Calu3 (cell line): ENCODE measurements at places on chromosomes 1 and 21.

DNA sequence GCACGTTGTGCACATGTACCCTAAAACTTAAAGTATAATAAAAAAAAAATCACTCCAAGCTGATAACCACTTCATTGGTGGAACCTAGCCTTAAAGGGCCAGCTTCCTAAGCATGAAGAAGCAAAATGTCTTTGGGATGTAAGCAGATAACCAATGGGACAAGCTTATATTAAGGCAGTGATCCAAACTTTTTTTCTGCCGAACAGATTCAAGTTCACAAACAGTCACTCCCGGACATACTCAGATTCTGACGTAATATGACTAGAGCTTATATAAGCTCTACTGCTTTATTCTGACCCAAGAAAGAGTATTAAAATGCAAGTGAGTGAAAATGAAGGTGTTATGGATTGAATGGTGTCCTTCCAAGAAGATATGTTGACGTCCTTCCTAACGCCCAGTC, 44.9 kb upstream of the HIVEP3 start:
- DNase-seq, result no peak

DNA sequence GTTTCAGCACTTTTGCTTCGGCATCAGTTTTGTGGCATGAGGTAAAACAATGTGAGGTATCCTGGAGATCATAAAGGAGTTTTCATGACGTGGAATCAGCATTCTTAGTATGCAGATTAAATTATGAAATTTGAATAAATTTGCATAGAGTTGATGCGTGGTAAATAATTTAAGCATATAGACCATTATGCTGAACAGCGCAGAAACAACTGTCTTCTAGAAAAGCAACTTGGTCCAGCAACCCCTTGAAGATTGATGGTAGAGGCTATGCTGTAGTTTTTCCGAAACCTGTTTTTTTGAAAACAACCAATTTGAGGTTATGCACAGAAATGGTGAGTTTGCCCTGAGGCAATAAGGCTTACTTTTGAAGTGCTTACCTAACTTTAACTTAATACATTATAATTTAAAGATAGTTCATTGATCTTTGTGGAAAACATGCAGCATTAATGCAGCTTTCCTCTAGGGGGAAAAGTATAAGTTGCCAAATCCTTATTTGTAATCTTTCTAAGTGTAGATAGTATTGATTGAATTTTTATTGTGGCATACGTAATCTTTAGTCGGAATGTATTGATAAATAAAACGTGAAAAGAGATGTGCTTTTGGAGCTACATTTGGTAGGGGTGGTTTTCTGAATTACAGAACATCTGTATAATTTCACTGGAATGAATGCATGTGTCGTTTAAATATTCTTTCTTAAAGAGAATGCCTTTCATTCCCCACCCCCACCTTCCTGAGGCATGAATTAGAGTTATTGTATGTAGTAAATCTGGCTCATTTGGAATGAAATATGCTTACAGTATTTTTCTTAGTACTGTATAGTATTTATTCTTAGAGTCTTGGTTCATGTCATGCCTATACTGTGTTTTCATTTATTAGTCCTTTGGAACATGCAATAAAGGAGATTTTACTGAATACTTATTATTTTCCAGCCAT, 3.8 kb downstream of the PRDM2 start:
- DNase-seq, result no peak

GRCh38 chr1:208265525-208265924, 21.3 kb upstream of the PLXNA2 start:
- no peak for DNase-seq

DNA sequence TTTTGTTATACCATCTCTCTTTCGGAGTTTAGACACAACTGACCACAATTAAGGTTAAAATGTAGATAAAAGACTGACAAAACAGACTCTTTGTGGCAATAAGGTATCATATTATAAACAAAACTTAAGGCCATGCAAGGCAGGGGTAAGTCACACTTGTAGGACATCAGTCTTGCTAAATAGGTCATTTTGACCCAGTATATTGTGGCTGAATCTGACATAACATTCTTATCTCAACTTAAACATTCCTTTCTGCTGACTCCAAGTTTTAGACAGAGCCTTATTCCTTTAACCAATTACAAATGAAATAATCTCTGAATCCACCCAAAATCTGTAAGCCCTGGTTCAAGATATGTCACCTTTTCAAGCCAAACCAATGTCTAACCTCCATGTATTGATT, 733.4 kb upstream of the B3GALT2 start:
- DNase-seq, result no peak

- no peak for DNase-seq
These were observed 445 bp upstream of the RGS4 start for GRCh38 chr1:163068716-163069115.

- DNase-seq, result peak; percentile 67
These were observed 87.4 kb downstream of the FASLG start for GRCh38 chr1:172746091-172746949.

DNA sequence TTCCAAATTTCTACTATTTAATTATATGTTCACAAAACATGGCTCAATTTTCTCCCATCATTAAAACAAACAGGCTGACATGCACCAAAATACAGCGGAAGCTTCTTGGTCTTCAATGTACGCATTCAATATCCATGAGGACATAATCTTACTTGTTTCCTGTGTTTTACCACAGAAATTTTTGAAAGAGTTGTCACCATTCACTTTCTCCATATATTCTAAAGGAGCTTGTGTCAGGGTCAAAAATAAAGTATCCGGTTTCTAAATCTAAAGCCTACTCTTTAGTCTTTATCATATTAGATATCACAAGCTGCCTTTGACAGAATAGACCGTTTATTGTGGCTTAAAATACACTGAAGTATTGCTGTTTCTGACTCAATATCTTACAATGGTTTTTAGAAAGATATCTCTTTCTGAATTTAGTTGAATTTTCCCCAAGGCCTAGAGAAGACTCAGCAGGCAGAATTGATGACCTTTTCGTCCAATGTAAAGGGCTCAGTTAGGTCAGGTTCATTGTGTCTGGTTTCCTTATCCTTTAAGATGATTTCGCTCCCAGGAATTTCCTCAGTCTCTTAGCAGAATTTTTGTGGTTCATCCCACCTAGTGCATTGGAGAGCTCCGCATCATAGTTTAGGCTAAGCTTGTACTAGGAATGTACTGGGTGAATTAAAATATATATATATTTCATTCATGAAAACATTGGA, 717.2 kb downstream of the NCAM2 start:
- no peak for DNase-seq

DNA sequence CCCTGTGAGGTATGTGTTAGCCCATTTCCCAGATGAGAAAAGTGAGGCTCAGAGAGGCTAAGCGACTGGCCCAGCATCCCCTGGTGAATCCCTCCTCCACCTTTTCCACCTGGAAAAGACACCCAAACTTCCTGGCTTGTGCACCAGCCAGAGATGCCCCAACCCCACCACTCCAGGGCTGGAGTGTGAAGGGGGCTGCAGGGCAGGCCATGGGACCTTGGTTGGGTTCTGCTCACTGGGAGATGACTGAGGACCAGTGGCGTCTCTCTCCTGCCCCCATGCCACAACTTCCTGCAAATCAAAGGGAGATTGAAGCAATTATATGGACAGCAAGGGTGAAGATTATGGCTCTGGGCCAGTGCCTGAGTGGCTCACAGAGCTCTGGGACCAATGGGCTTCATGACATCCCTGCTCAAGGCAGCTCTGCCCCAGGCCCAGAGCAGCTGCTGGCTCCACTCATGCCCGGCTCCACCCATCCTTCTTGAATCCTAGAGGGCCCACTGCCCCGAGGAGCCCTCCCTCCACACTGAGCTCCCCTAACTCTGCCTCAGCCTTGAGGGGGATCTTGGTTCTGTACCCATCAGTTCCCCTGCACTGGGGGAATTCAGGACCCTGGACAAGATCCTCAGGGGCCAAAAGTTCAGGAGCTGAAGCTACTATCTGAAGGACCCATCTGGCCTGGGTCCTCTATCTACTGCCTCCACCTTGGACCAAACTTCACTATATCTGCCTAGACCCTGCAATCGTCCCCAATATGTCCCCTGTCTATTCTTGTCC, 416.9 kb downstream of the PTPRU start:
- DNase-seq, result no peak

- no peak for DNase-seq
These were observed 23.9 kb downstream of the TMEM50B start for GRCh38 chr21:33455686-33456446.
